ENCODE measurements at places on chromosomes 6 and 20. TPM values are rescaled to one million over a fixed set of nuclear protein-coding genes. Genes with fewer than 3 reads are reported as not detected.

Gene CPXM1
- 0.17 TPM for total RNA-seq

GRCh38 chr6:4910037-4910760 is 93.6 kb downstream of the RPP40 start:
- no peaks in the 10 kb centered on the region for H3K36me3 ChIP-seq
- no peaks in the 10 kb centered on the region for H3K27me3 ChIP-seq
- no peak for DNase-seq
- no peak overlapping the region for H3K4me3 ChIP-seq

DNA sequence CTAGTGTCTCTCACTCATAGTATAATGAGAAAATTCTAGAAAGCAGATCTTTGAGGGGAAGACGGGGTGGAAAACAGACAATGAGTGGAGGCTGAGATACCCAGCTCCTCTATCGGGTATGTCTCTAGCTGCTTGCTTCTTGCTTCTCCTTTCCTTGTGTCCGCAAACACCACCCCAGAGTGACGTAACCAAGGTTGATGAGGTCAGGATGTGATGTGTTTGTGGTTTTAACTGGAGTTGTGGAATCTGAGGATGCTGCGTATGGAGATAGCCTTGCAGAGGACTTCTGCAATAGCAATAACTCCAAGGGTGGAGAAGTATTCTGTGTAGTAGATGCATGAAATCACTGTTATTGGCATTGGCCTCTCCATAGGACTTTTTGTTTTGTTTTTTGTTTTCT is 132.7 kb upstream of the IFNGR1 start:
- H3K27me3 ChIP-seq, result no peaks in the 10 kb centered on the region
- no peak for DNase-seq
- no peak overlapping the region for H3K27ac ChIP-seq
- no peaks in the 10 kb centered on the region for H3K36me3 ChIP-seq
- no peaks in the 10 kb centered on the region for H3K4me1 ChIP-seq

Gene PNISR
- 97.1 TPM for total RNA-seq

- H3K4me3 ChIP-seq, result no peak overlapping the region
- DNase-seq, result peak; percentile 43
- H3K27me3 ChIP-seq, result 0 out of 2 replicates have a peak, but pooled peaks cover 6% of the 10 kb centered on the region
- H3K36me3 ChIP-seq, result no peaks in the 10 kb centered on the region
These were observed 127.5 kb downstream of the PKHD1 start for GRCh38 chr6:51959744-51960383.

DNA sequence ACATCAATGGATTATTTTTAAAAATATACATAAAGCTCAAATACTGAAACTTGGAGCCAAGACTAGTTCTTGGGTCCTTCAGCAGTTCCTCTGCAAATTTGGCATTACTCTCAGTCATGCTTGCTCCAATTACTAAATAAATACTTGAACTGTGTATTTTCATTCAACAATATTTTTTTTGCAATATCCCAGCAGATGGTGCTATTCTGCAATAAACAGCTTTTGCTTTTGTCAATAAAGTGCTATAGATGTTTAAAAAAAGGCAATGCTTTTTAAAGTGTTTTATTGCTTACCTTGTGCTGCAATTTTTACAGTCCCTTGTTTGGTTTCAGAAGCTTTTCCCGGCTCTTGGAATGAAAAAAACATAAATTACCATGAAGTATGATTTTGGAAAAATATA is 243.4 kb downstream of the TRDN start:
- H3K4me1 ChIP-seq, result no peaks in the 10 kb centered on the region
- no peak for DNase-seq
- H3K36me3 ChIP-seq, result no peaks in the 10 kb centered on the region
- peaks cover 29% of the 10 kb centered on the region for H3K27me3 ChIP-seq

Gene BMP7
- 7.0 TPM for total RNA-seq

GRCh38 chr6:131379948-131380347 is 193.1 kb upstream of the ARG1 start:
- H3K4me3 ChIP-seq, result no peak overlapping the region
- no peak overlapping the region for H3K27ac ChIP-seq
- H3K27me3 ChIP-seq, result no peaks in the 10 kb centered on the region
- H3K4me1 ChIP-seq, result no peaks in the 10 kb centered on the region

DNA sequence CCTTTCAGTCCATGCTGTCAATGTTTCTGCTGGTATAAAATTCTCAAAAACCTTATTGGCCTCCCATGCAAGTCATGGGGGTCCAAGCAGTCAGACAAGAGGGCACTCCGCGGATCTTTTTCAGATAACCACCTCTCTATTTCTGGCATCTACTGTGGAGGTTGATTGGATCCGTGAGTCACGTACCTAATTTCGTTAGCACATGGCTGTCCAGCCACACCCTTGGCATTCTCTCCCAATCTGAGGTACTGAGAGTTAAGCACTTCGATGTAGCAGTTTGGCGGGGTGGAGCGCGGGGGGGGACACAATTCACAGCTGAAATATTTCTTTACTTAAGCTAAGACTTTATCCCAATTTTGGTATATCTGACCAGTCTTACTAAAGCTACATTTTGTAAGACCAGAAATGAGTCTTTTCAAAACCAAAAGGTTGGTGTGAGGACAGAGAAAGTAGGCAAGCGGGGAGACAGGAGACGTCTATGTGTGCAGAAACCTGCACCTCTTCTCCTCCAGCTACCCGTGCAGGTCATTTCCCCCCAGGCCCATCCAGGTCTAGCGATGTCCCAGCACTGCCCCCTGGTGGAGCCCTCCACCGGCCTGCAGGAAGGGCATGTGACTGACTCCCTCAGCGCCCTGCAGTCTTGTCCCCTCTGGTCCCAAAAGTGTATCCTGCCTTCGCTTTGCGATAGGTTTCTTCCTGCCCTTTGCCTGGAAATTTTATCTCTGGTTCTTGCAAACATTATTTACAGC is 113.1 kb downstream of the ADAT2 start:
- no peaks in the 10 kb centered on the region for H3K27me3 ChIP-seq
- H3K36me3 ChIP-seq, result no peaks in the 10 kb centered on the region
- H3K4me3 ChIP-seq, result no peak overlapping the region
- DNase-seq, result peak; percentile 18

GRCh38 chr6:11931296-11932035 is 80.6 kb upstream of the HIVEP1 start:
- H3K4me1 ChIP-seq, result no peaks in the 10 kb centered on the region
- no peak for DNase-seq
- no peaks in the 10 kb centered on the region for H3K36me3 ChIP-seq

DNA sequence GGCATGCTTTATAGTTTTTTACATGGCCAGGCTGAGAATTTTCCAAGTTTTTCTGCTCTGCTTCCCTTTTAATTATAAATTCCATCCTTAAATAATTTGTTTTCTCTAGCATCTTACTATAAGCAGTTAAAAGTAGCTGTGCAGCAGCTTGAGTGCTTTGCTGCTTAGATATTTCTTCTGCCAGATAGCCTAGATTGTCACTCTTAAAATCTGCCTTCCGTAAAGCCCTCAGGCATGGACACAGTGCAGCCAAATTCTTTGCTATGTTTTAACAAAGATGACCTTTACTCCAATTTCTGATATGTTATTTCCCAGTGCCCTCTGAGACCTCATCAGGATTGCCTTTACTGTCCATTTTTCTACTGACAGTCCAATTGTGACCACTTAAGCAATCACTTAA is 92.6 kb upstream of the SGK1 start:
- H3K4me3 ChIP-seq, result no peak overlapping the region
- no peak for DNase-seq
- H3K27ac ChIP-seq, result no peak overlapping the region
- no peaks in the 10 kb centered on the region for H3K36me3 ChIP-seq
- no peaks in the 10 kb centered on the region for H3K4me1 ChIP-seq
- no peaks in the 10 kb centered on the region for H3K27me3 ChIP-seq

Gene SNX5
- total RNA-seq, result 159 TPM

Gene HLA-DQB1
- total RNA-seq, result 2.1 TPM

Gene HUS1B
- 0.76 TPM for total RNA-seq

Gene TAF8
- 29.5 TPM for total RNA-seq

Gene COL9A3
- total RNA-seq, result 29.7 TPM

Gene LPA
- total RNA-seq, result not detected

Data from HCT116 (cell line).